RCC 7860 (cell line): ENCODE measurements at places on chromosomes 3 and 15.
A peak's percentile ranks its signal among the peaks of the same experiment; 100 is the strongest.

DNA sequence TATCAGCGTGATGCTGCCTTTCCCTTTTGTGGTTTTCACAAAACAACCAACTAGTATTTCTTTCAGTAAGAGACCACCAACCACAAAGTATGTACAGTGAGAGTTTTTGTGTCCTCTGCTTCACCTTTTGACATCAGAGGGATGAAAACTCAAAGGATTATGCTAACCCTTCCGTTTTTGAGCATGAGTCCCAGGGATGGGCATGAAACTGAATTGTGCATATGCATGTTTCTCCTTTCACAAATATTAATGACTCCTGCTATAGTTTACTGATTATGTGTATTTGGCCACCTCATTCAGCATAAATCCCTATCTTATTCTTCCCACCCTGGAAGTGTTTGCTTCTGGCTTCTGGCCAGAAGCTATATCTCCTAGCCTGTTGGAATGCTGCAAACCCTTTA is 59.2 kb downstream of the RSRC1 start:
- DNase-seq = no peak

- DNase-seq = no peak
Measured at GRCh38 chr3:174325834-174326700, 533.1 kb upstream of the NAALADL2 start.

- no peak for DNase-seq
Measured at GRCh38 chr3:129445471-129445870, 5.4 kb downstream of the IFT122 start.

DNA sequence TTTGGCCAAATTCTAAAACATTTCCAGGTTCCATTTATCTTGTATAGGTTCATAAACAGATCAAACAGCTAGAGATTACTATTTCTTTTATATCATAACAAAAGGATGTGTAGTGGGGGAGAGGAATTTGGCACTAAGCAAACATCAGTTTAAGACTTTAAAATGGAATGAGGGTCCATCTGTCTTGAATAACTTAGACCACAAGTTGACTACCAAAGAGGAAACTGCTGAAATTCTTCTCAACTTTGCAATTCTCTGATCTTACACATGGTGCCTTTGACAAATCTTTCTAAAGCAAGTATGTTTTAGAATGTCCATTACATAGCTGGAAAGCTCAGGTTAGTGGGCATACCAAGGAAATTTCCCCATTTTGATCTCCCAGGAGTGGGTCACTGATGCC is 140.5 kb upstream of the ADAMTS9 start:
- DNase-seq = no peak

DNA sequence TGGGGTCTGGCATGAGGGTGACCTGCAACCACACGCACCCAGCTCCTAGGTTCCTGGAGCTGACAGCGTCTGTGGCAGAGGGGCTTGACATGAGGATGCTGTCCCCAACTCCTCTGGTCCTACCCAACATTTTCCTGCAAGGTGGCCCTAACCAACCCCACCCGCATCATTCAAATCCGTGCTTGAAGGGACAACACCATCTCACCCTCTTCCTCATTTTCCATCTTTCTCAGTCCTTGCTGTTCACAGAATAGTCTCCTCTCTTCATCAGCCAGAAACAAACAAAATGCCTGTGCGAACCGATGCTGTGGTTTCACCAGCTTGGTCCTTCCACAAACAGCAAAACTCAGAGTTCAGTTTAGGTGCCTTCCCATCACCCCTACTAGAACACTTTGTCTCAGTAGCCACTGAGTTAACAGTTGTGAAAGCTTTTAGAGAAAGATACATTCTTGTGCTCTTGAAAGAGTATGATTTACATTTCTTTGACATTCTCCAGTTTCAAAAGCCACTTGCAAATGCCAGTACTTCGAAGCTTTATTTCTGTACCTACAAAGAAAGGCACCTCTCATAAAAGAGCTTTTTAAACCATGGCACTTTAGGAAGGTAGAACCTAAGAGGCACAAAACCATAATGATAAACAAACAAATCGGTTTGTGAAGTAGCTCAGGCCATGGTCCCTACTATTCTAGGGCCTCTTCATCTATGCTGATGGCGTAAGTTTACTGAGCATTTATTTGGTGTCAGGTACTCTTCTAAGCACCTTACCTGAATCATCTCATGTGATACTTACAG is 360.1 kb downstream of the SHQ1 start:
- no peak for DNase-seq

DNA sequence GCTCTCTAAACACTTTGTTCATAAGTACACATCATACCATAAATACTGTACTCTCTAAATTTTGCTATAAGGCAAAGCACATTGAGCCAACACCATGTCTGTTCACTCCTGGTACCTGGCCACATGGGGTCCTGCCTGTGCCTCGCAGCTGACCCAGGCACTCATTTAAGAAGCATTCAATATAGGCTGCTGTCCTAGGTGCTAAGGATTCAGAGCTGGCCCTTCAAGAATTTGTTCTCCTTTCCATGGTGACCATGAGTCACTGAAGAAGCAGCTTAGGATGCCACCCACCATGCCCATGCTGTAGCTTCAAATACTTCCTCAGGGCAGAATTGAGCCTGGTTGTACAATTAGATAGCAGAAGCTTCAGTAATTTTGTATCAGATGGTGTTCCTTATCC is 119.2 kb upstream of the ZBED2 start:
- DNase-seq = peak; percentile 37

DNA sequence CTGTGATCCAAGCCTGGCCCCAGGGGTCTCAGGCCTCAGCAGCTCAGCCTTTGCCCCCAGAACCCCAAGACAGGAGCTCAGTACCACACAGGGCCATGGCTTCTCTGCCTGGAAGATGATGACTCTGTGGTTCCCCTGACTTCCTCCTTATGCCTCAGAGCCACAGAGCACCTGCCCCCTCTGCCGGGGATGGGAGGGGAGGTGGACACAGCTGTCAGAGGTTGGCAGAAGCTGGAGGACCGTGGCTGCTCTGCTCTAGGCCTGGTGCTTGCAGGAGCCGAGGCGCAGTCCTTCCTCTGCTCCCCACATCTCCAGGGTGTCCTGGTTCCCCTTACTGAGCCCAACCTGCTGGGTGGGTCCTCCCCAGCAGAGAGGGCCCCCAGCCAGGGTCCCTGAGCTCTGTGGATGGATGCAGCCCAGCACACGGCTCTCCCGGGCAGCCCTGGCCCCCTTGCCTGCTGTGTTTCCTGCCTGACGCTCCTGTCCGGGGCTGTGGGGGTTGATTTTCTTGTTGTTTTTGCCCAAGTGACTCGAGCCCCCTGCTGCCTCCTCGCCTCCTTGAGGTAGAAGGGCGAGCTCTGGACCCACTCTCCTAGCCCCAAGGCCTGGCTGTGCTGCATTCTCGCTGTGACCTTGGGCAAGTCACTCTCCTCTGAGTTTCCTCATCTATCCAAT is 36.6 kb downstream of the PSTPIP1 start:
- no peak for DNase-seq

DNA sequence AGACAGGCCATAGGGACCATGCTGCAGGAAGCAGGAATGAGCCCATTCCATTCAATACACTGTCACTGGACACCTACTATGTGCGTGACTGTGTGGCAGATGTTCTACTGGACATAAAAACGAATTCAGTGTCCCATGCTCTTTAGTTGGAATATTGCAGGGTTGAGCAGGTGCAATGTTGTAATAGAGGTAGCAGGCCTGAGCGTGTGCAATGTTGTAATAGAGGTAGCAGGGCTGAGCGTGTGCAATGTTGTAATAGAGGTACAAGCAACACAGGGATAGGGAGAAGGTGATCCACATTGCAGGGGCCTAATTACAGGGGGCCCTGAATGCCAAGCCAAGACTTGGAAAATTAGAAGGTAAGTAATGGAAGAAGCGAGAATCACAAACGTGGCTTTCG is 261.4 kb upstream of the HES1 start:
- no peak for DNase-seq

- DNase-seq = no peak
Measured at GRCh38 chr3:46984591-46985459, 5.4 kb downstream of the NBEAL2 start.

DNA sequence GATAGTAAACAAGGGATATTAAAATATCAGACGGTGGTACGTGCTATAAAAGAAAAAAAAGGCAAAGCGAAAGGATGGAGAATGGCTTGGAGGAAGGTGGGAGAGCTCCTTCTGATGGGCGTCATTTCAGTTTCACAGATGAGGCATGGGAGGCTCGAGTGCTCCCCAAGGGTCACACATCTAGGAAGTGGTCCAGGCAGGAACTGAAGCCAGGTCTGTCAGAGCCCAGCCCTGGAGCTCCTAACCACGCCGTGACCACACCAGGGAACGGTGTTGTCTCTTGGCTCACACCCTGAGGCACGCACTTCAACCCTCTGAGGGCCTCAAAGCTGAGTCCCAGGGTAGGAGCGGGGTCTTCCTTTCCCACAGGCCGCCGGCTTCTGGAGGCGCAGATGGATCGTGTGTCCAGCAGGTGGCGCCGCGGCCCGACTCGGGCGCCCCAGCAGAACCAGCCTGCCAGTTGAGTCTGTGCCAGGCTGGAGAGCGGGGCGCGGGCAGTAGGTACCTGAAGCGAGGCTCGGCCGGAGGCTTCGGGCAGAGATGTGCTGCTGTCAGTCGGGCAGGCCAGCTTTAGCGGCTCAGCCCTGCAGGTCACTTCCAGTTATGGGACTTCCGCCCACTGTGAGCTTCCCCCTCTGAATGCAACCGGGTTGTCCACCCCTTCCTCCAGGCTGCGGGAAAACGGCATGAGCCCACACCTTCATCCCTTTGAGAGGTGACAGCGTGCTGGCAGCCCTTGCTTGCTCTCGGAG is 68.1 kb downstream of the SLC6A1 start:
- peak; percentile 41 for DNase-seq

DNA sequence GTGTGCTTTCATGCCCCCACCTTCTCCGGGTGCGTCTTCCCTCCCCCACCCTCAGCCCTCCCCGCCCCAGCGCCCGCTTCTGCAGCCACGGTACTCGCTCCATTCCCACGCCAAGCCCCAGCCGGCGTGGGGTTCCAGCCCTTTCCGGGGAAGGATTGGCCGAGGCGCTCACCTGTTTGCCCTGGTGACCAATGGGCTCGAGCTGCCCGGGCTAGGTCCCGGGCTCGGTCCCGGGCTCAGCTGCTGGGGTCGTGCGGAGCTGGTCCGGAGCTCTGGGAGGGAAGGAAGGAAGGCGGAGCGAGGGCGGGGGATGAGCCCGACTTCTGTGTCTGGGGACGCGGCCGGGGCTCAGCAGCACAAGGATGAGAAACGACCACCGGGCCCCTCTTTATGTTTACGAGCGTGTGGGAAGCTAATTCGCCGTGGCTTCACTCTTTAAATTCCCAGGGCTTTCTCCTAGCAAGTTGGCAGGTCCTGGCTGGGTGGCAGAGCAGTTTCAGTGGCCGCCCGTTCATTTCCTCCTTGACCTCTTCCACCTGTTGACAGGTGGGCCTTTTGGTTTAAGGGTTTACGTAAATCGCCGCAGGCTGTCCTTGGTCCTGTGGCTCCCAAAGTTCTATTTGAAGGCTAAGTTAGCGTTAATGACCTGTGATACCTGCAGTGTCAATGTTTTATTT is at the start of gene IGSF10:
Gene IGSF10, minus strand, starts transcription at position 288 of the 677 bp plus-strand sequence. CDS start 2,352 bp downstream, outside the sequence.
- no peak for DNase-seq

GRCh38 chr15:100726421-100727190 is 124.2 kb downstream of the ASB7 start:
- peak; percentile 41 for DNase-seq

DNA sequence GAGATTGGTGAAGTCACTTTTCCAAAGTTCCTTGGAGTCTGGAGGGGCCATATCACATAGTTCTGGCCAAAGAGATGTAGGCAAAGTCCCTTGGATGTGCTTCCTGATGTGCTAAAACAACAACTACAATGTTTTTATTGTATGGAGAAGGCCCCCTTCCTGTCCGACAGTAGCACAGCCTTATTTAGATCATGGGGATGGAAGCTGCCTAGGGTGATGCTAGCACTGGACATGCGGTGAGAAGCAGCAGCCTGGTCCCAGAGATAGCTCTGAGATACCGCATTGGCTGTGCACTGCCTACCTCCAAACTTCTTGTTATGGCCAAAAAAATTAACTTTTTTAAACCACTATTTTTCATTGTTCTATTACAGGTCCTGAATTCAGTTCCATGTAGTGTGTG is 137.6 kb downstream of the AQP9 start:
- DNase-seq = no peak

- DNase-seq = no peak
Measured at GRCh38 chr15:80264031-80264430, 12.0 kb upstream of the CTXND1 start.

- no peak for DNase-seq
Measured at GRCh38 chr3:53478166-53478830, 16.1 kb upstream of the CACNA1D start.

GRCh38 chr15:87450314-87450713 is 806.2 kb downstream of the NTRK3 start:
- DNase-seq = no peak

- no peak for DNase-seq
Measured at GRCh38 chr3:81995329-81995728, 233.9 kb upstream of the GBE1 start.

- no peak for DNase-seq
Measured at GRCh38 chr15:43215961-43216360, 4.9 kb downstream of the EPB42 start.

DNA sequence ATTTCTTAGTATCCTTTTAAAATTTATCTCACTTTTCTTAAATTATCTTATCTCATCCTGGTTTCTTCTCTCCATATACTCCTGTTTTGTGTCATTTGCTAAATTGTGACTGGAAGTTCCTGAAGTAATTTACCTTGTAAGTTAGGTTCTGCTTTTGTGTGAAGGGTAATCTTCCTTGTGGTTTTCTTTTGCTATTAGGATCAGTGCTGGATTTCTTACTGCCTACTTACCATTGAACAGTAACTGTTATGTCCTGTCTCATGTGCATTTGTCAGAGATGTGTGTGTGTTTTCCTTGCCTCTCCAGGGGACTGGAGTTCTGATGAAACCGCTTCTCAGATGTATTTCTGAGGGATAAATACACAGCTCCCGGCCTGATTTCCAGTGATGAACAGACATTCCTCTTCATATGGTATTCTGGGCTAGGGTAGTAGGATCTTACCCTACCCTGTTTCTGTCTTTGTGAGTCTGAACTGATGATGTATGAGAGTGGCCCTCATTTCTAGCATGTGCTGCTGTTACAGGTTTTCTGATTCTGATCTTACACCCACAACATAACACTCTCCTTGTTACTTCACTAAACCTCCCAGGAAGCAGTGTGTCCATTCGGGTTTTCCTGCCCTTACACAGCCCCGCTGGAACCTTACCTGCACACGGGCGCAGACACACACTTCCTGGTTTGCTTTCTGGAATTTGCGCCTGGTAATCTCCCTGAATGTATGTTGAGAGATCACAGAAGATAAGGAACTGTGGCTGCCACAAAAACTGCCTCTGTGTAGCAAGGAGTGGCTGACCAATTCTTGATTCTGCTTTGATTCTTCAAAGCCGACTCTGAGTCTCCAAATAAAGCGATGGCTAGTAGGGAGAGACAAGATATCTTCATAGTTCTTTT is 14.7 kb downstream of the PAK2 start:
- no peak for DNase-seq

GRCh38 chr3:58421004-58421403 is 12.6 kb downstream of the PDHB start:
- no peak for DNase-seq
